Uterus (tissue), 4 donors: ENCODE measurements at places on chromosomes 6 and 20. TPM values are rescaled to one million over a fixed set of nuclear protein-coding genes. Genes with fewer than 3 reads are reported as not detected.

- H3K4me1 ChIP-seq: no peaks in the 10 kb centered on the region
- no peak for DNase-seq
- no peaks in the 10 kb centered on the region for H3K27me3 ChIP-seq
- H3K4me3 ChIP-seq: no peak overlapping the region
- no peak overlapping the region for H3K27ac ChIP-seq
Measured at GRCh38 chr20:41279546-41280225, 37.8 kb downstream of the ZHX3 start.

- H3K27me3 ChIP-seq: no peaks in the 10 kb centered on the region
- DNase-seq: no peak
- no peaks in the 10 kb centered on the region for H3K36me3 ChIP-seq
- H3K4me1 ChIP-seq: peaks cover 20% of the 10 kb centered on the region
Measured at GRCh38 chr6:90218959-90219208, 77.8 kb downstream of the BACH2 start.

- H3K4me1 ChIP-seq: no peaks in the 10 kb centered on the region
- no peak overlapping the region for H3K4me3 ChIP-seq
- no peaks in the 10 kb centered on the region for H3K27me3 ChIP-seq
- no peak overlapping the region for H3K27ac ChIP-seq
Measured at GRCh38 chr6:158467923-158468322, 92.0 kb upstream of the TMEM181 start.

DNA sequence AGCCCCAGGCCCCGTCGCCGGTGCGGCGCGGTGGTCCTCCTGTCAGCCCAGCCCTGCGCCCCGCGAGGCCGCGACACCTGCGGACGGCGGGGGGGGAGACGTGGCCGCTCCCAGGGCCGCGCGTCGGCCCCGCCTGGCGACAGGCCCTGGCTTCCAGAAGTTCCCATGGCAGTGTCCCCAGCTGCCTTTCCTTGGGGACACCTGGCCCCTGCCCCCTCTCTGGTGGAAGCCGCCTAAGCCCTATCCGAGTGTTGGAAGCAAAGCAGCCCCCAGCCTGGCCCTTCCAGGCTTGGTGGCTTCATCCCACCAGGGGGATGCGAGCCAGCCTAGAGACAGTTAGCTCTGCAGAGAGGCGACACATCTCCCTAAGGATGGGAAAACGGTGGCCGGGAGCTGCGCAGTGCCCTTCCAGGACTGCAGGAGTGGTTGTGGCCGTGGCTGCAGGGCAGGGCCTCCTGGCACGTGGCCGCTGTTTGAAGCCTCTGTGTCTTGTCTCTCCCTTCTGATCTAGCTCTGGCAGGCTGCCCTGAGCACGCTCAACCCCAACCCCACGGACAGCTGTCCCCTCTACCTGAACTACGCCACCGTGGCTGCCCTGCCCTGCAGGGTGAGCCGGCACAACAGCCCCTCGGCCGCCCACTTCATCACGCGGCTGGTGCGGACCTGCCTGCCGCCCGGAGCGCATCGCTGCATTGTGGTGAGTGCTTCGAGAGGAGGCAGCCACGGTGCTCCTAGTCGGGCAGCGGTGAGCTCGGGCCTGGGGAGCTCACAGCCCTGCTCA is 816 bp downstream of the NPEPL1 start:
- no peaks in the 10 kb centered on the region for H3K27me3 ChIP-seq
- peaks cover 11% of the 10 kb centered on the region for H3K4me1 ChIP-seq
- DNase-seq: no peak
- H3K36me3 ChIP-seq: no peaks in the 10 kb centered on the region
- H3K27ac ChIP-seq: peak overlapping the region; percentile 91
- peak overlapping the region; percentile 58 for H3K4me3 ChIP-seq

DNA sequence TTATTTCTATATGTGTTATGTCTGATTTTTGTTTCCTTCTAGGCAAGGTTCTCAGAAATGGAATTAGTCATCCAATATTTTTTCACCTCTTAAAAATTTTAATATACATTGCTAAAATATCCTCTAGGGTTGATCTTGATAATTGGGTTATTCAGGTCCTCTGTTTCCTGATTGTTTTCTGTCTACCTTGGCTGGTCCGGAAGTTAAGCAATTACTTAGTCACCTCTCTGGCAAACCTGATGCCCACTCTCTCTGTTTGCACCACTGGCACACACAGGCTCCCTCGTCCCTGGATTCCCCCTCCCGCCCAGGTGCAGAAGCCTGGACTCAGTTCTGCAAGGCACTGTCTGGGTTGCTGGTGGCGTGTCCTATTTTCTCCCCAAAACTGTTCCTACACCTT is 27.7 kb downstream of the CST9L start:
- H3K36me3 ChIP-seq: no peaks in the 10 kb centered on the region
- no peak for DNase-seq
- H3K4me3 ChIP-seq: no peak overlapping the region
- no peaks in the 10 kb centered on the region for H3K27me3 ChIP-seq

DNA sequence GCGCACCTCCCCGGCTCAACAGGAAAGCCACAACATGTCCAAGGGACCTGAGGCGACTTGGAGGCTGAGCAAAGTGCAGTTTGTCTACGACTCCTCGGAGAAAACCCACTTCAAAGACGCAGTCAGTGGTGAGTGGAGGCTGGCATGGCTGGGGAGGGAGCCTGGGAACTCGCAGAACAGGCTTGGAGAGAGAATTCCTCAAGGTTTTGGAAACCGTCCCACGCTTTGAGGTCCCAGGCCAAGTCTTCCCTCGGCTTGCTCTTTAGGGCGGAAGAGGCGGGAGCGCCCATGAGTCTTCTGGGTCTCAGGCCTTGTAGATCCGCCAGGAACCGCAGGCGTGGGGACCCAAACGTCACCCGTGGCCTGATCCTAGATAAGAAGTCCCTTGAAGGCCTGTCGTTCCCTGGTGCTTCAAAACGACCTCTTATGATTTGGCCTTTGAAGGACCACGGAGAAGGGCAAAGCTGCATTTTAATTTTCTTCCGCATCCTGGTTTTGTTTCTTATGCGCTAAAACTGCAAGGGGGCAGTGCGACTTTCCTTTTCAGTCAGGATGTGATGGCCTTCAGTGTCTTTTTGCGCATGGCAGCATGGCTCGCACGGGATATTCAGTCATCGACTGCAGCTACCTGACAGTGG is 2.0 kb downstream of the LAMP5 start:
- peaks cover 12% of the 10 kb centered on the region for H3K27me3 ChIP-seq
- H3K4me1 ChIP-seq: no peaks in the 10 kb centered on the region
- H3K4me3 ChIP-seq: no peak overlapping the region
- no peak overlapping the region for H3K27ac ChIP-seq

DNA sequence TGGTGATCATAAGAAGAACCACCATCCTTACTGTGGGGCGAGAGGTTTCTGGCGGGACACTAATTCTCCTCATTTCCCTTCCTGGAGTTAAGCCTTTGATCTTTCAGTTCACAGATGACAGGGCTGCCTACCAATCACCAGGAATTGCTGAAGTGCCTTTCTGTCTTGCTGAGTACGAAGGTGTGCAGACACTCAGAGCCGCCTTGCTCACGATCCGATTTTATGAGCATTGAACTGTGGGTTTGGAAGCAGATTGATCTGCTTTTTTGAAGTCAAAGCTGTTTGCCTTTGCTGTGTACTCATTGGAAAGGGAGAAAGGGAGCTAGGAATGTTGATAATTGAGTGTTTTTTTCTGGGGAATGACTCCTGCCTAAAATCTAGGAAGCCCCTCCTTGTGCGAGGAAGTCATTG is 129.1 kb upstream of the SALL4 start:
- no peaks in the 10 kb centered on the region for H3K36me3 ChIP-seq
- H3K4me3 ChIP-seq: no peak overlapping the region
- DNase-seq: no peak
- H3K27ac ChIP-seq: no peak overlapping the region
- H3K4me1 ChIP-seq: no peaks in the 10 kb centered on the region

GRCh38 chr20:51691703-51692102 is 76.5 kb downstream of the ATP9A start:
- no peaks in the 10 kb centered on the region for H3K27me3 ChIP-seq
- H3K4me1 ChIP-seq: no peaks in the 10 kb centered on the region
- no peak overlapping the region for H3K27ac ChIP-seq
- no peak for DNase-seq

DNA sequence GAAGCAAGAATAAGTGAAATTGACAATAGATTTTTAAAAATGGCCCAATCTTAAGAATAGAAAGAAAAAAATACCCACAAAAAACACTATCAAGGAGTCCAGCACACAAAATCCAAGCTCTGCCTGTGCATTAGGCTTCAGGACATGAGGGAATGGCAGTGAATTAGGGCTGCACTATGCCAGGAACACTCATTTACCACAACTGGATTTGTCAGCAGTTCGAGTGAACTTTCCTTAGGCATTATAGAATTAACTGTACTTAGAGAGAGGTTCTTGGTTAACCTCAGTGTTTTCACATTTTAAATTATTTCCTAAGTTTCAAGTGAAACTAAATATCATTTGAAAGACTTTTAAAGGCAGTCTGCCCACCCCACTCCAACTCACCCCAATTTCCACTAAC is 34.8 kb downstream of the SLC22A3 start:
- no peak overlapping the region for H3K4me3 ChIP-seq
- H3K27me3 ChIP-seq: no peaks in the 10 kb centered on the region
- no peak for DNase-seq
- H3K27ac ChIP-seq: no peak overlapping the region
- peaks cover 10% of the 10 kb centered on the region for H3K4me1 ChIP-seq

- H3K36me3 ChIP-seq: no peaks in the 10 kb centered on the region
- no peak overlapping the region for H3K27ac ChIP-seq
- H3K27me3 ChIP-seq: no peaks in the 10 kb centered on the region
- DNase-seq: no peak
- no peaks in the 10 kb centered on the region for H3K4me1 ChIP-seq
Measured at GRCh38 chr20:25654487-25654886, 30.7 kb upstream of the NANP start.

- no peak for DNase-seq
- H3K27ac ChIP-seq: no peak overlapping the region
- no peak overlapping the region for H3K4me3 ChIP-seq
- H3K36me3 ChIP-seq: no peaks in the 10 kb centered on the region
Measured at GRCh38 chr6:160129881-160130615, 8.4 kb downstream of the SLC22A1 start.

GRCh38 chr20:41412324-41413120 is 45.9 kb upstream of the EMILIN3 start:
- no peak for DNase-seq
- H3K4me1 ChIP-seq: no peaks in the 10 kb centered on the region
- no peaks in the 10 kb centered on the region for H3K27me3 ChIP-seq
- no peak overlapping the region for H3K4me3 ChIP-seq
- H3K36me3 ChIP-seq: no peaks in the 10 kb centered on the region

The EBF4 gene
- 24.3 TPM for total RNA-seq

The ZBTB12 gene
- 2.4 TPM for total RNA-seq

The CBLN4 gene
- total RNA-seq: 26.2 TPM

The E2F1 gene
- total RNA-seq: 1.5 TPM

The EEF1A2 gene
- not detected for total RNA-seq
